ENCODE measurements at places on chromosomes 13 and 19.

DNA sequence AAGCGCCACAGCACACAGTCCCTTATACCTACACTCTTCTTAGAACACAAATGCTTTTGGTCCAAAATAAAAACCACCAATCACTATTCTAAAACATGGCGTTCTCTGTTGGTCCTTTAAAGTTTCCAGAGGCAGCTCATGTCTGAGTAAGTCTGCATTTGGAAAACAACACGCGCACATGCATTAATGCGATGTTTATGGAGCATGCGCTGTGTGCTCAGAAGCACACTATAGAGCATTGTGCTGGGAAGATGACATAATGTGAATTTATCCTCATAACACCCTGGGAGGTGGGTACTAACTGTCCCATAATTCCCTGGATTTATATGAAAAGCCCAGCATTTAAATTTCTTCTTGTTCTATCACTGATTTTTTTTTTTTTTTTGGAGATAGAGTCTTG lies 10.7 kb downstream of the ZNF682 start:
- no peak for DNase-seq

GRCh38 chr13:101695870-101696516 lies 243.5 kb downstream of the ITGBL1 start:
- DNase-seq, result no peak

- no peak for DNase-seq
Measured at GRCh38 chr13:24716011-24716410, 35.8 kb downstream of the ATP12A start.

GRCh38 chr13:89832827-89833226 lies 1514.7 kb upstream of the MIR17HG start:
- no peak for DNase-seq

GRCh38 chr19:35414442-35414841 lies 33.6 kb upstream of the FFAR2 start:
- no peak for DNase-seq

DNA sequence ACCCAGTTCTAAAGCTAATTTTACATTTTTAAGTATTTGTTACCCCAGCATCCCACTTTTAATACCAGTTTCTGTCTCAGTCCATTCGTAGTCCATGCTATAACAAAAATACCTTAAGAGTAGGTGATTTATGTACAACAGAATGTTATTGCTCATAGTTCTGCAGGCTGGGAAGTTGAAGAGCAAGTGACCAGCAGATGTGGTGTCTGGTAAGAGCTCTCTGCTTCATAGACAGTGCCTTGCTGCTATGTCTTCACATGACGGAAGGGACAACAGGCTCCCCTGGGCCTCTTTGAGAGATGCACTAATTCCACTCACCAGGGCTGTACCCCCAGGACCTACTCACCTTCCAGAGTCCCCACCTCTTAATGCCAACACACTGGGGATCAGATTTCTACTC lies 96.6 kb downstream of the COL4A2 start:
- DNase-seq, result no peak

DNA sequence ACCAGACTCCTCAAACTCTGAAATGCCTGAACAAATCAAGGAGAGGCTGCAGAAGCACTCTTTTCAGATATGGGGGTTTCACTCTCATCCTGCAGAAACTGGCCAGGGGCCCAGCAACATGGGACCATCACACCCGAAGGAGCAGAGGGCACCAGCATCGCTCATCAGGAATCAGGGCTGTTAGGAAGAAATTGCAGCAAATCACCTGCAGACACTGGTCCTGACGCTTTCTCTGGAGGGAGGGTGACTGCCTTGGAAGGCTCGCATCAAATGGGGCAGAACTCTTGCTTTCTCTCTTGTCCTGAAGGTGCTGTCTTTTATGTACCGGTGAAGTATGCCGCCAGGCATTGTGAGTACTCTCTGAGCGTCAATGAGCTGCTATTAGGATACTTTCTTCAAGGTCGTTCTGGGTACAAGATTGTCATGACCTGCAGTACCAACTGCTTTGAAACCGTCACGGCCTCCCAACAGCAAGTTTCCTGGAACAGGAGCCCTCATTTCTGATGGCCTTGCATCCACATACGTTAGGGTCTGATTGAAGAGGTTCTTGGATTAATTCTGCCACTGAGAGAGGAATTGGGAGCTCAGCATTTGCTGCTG lies 155.7 kb upstream of the SOX1 start:
- no peak for DNase-seq

DNA sequence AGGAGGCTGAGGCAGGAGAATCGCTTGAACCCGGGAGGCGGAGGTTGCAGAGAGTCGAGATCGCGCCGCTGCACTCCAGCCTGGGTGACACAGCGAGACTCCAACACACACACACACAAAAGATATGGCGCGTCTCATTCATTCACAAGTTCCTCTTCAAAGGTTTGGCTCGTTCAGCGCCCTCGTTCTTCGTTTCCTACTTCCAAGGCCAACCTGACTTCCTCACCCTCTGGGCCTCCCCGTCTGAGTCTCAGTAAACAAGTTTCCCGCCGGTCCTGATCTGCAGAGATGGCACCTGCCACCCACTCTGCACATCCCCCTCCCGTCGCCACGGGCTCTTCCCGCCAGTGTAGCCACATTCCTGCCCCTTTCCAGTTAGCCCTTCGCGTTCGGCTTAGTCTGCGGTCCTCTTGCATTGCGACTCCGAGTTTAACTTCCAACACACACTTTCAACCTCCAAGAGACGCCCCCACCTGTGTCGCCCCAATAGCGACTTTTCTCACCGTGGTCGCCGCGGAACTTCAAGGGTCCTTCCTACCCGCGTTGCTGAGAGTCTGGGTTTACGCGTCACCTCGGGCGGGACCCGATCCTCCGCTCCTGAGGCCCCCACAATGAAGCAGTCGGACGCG lies 1.3 kb upstream of the BSG start:
- DNase-seq, result no peak

GRCh38 chr19:42185277-42185676 lies 32.2 kb downstream of the DEDD2 start:
- no peak for DNase-seq

DNA sequence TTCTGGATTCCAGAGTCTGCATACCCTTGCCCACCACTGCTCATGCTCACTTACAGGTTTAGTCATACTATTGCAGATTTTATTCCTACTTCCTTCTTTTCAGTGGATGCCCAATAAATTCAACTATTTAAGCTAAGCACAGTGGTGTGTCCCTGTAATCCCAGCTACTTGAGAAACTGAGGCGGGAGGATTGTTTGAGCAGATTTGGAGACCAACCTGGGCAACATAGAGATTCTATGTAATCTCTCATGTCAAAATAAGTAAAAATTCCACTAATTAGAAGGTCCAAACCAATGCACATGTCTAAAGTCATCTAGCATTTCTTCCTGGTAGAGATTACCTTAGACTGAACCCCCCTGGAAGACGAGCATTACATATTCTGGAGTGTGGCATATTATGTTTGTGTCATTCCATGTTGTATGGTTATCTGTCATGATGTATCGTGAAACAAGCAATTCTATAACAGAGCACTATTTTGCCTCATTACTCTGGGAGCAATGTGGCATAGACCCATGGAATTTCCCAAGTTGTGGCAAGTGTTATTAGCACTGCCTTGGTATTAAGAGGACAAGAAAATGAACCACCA lies 8.3 kb downstream of the HMGB1 start:
- no peak for DNase-seq

- no peak for DNase-seq
Measured at GRCh38 chr19:49339301-49340068, 4.3 kb downstream of the CD37 start.

DNA sequence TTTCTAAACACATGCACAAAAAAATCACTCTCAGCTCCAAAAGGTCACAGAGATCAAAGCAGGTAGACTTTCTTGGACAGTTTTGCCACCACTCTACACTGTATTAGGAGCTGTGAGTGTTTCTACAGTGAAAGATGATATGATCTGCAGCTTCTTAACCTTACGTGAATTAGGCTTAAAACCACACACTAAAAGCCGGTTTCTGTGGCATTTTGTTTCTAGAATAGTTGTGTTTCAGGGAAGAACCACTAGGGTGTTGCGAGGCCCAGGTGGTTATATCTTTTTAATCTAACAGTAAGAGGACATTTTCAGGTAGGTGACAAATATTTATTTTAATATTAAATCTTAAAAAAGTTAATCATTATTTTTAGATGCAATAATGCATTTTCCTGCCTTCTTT lies 216.4 kb downstream of the KLF5 start:
- no peak for DNase-seq

DNA sequence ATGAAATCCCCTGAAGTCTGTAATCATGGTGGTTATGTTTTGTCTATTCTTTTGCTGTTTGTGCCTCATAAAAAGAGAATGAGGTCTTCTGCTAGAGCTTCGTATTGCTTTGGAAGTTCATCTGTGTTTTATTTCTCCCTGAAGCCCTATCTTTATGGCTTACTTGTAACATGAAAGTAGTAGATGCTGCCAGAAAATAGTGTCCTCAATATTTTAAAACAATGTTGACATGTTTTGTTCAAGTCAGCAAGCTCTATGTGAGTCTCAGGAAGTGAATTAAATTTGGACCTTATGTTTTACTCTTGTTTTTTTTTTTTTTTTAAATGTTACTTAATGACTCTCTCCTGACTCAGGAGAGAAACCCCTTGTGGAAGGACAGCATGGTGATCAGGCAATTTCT lies 130.5 kb downstream of the B3GLCT start:
- no peak for DNase-seq

- DNase-seq, result no peak
Measured at GRCh38 chr19:10514211-10515145, 2.8 kb downstream of the S1PR5 start.

- no peak for DNase-seq
Measured at GRCh38 chr13:74771964-74772363, 637.8 kb upstream of the KLF12 start.

- DNase-seq, result no peak
Measured at GRCh38 chr13:26406791-26407190, 150.7 kb upstream of the WASF3 start.

- DNase-seq, result no peak
Measured at GRCh38 chr19:1468821-1469254, 10.2 kb downstream of the C19orf25 start.

- DNase-seq, result no peak
Measured at GRCh38 chr19:13965926-13966683, 13.8 kb downstream of the DCAF15 start.

DNA sequence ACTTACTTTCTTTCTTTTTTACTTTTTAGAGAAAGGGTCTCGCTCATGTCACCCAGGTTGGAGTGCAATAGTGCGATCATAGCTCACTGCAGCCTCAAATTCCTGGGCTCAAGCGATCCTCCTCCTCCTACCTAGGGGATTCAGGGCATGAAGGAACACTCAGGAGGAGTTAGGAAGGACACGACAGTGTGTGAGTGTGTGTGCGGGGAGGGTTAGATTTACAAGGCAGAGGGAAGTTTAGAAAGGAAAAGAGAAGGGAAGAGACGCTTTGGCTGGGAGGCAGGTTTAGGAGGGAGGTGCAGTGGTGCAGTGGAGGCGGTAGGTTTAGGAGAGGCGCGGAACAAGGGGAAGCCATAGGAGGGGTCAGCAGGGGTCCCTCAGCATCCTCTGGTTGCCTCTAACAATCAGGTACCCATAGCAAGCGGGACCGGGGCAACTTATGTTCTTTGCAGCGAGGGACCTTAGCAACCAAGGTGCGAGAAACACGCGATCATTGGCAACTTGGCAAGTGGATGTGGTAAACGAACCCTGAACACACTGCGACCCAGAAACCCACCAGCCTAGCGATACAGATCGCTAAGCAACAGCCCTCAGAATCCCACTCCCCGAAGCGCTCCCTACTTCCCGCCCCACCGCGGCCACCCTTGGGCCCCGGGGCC lies 501 bp downstream of the SIRT2 start:
- DNase-seq, result no peak

GRCh38 chr13:99012539-99012938 lies 34.7 kb upstream of the DOCK9 start:
- DNase-seq, result no peak

- no peak for DNase-seq
Measured at GRCh38 chr19:55193481-55193880, 13.4 kb upstream of the SYT5 start.

- DNase-seq, result no peak
Measured at GRCh38 chr13:89937420-89937819, 1410.1 kb upstream of the MIR17HG start.

DNA sequence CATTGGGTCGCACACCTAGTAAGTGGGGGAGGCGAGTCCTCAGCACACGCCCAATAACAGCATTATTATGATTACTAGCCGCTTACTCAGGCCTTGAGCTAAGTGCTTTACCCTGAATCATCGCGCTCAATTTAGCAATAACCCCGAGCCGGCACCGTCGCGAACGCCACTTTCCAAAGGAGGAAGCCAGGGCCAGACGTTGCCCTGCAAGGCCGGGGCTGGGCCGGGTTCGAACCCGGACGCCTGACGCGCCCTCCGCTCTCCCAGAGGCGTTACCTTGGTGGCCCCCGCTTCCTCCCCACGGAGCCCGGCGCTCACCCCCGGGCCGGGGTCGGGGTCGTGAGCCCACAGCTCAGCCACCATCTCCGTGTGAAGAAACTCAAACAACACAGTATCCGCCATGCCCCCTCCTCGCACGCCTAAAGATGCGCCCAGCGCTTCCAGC lies at the start of gene TRAPPC6A:
TRAPPC6A (minus strand) TSS at position 421 of the 445 bp plus-strand sequence; CDS start at position 402, 19 bp downstream.
- DNase-seq, result no peak
